ENCODE measurements at places on chromosomes 5 and 9.
A peak's percentile ranks its signal among the peaks of the same experiment; 100 is the strongest.

DNA sequence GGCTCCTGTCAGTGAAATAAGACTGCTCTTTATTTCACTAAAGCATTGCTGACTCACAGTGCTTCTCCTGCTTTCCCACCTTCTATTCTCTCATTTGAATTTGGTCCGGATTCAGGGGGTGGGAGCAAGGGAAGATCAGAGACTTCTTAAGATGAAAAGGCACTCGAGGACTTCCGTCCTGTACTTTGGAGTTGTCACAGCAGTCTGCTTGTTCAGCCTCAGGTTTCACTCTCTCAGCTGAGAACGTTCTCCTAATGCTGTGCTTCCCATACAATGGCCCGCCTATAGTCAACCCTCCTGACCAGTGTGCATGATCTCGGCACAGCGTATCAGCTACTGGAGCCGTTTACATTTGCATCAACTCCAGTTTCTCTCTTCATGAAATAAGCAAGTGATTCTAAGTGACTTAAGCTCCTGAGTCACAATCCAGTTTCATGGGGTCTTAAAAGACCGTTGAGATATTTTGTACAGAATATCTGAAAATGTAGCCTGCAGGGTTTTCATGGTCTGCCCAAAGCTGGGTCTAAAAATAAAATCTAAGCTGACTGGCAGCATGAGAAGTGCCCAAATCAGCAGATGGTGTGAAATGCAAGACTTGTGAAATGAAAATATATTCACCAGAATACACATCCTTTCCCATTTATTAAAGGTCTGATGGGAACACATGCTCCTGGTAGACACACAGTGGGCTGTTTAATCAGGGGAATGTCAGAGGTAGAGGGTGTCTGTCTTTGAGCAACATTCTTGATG lies 145.0 kb downstream of the ADCY2 start:
- no peak for DNase-seq

DNA sequence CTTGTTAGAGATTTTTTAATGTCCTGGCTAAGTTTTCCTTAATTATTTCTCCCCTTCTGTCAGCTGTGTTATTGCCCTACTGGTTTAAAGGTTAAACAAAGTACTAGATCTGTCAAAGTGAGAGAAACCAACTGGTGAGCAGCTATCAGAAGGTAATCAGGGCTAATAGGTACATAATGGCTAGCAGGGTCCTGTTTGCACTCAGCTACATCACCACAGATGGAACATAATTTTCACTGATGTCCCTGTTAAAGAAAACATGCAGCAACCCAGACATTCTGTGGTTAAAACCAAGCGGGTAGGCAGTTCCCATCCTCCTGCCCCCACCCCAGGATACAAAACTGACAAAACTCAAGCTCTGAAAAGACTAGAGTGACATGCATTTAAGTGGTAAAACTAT lies 473.9 kb downstream of the NR2F1-AS1 start:
- DNase-seq, result no peak

DNA sequence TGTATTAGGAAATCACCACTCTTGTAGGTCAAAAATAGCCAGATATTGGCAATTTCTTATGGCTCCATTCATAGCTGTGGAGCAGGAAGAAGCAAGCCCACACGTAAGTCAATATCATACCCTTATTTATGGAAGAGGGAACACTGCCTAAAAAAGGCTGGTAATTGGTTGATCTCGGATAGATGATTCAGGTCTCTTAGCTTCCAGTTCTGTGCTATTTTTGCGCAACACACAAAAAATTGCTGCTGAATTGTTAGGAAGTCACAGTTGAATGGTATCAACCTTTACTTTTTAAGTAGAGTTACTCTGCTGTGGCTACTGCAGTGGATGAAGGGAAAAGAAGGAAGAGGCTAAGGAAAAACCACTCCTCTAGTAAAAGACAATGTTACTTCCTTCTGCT lies 168.8 kb downstream of the ARHGAP26 start:
- no peak for DNase-seq

DNA sequence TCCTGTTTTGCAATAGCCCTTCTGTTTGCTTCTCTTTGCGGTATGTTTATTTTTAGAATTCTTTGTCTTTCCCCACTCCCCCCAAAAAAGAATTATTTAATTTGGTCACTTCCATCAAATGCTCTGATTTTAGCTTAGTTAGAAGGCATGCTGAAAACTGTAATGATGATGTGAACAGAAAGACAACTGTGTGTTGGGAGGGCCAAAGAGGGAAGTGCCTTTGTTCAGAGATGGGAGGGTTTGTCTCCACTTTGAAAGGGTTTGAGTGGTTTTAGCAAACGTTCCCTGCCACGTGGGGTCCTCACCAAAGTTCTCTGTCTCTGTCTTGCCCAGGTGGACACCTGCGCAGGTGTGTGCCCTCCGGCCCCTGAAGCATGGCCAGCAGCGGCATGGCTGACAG lies 41.9 kb downstream of the SYK start:
- no peak for DNase-seq

- no peak for DNase-seq
Observed at GRCh38 chr5:107294211-107294550, 376.6 kb downstream of the EFNA5 start.

DNA sequence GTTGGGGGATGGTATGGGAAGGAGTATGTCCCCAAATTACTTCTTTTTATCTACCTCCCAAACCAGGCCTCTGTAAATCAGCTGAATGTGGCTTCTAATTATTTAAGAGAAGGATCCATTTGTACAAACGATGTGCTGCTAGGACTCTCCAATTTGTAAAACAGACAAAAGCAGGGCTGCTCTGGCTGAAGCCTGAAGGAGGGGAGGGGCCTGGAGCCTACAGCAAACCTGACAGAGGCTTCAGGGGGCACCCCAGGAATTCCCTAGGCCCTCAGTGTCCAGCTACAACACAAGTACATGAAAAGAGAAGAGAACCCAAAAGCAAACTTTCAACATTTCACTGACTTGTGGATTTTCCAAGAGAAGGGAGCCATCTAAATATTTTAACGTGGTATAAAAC lies 939.4 kb upstream of the DMAC1 start:
- no peak for DNase-seq

GRCh38 chr5:132491368-132492364 lies 1.1 kb upstream of the IRF1 start:
- DNase-seq, result no peak

DNA sequence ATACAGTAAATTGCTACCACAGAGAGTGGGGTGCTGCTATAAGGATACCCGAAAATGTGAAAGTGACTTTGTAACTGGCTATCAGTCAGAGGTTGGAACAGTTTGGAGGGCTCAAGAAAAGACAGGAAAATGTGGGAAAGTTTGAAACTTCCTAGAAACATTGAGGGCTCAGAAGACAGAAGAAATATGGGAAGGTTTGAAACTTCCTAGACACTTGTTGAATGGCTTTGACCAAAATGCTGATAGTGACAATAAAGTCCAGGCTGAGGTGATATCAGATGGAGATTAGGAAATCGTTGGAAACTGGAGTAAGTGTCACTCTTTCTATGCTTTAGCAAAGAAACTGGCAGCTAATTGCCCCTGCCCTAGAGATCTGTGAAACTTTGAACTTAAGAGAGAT lies 1158.6 kb upstream of the CDH6 start:
- no peak for DNase-seq

DNA sequence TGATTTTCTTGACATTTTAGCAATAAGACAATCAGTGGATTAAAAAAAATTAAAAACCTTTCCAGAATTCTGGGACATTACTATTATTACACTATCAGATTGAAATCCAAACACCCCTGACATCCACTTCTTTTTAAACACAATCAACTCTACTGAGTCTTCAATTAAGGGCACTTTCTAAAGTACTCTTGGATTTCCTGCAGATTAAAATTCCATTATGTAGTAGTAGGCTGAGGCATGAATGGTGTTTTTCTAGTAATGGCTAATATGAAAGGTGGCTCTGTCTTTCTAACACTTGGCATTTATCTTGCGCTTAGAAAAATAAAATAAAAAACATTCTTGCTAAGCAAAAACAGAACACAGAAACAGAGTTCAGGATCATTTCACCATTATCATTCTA lies 107.8 kb downstream of the OXCT1 start:
- DNase-seq, result no peak

DNA sequence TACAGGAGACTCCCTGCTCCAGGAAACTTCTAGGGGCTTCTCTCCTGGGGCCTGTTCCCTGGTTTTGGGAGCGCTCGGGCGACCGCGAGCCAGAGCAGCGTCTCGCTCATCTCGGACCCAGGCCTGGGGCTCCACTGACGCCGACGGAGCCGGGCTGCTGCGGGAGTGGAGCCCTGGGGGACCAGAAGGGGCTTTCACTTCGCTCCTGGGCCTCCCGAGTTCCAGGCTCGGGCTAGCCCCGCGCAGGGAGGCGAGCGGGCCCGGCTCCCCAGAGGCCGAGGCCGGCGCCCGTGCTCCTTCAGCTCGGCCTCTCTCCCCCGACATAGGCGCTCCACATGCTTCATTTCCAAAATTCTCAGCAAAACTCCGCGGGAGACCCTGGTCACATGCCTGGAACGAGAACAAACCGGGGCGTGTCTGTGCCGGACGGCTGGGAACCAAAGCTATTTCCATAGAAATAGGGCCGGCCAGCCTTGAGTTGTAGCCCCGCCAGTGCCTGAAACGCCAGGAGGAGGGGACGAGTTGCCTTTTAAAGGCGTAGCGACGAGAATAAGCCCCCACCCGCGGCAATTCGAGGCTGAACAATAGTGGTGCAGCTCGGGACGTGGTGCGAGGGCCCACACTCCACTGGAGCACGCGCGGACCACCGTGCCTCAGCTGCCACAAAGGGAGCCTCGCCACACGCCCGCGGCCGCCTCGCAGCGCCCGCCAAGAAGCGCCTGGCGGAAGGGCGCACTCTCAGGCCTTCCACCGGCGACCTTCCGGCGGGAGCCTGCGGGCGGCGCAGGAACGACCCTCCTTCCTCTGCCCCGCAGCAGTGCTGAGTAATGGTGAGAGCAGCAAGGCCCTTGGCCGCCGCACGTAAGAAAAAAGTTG lies 1.1 kb upstream of the G3BP1 start:
- peak; percentile 59 for DNase-seq

GRCh38 chr5:3214838-3215374 lies 380.7 kb upstream of the IRX1 start:
- DNase-seq, result no peak

DNA sequence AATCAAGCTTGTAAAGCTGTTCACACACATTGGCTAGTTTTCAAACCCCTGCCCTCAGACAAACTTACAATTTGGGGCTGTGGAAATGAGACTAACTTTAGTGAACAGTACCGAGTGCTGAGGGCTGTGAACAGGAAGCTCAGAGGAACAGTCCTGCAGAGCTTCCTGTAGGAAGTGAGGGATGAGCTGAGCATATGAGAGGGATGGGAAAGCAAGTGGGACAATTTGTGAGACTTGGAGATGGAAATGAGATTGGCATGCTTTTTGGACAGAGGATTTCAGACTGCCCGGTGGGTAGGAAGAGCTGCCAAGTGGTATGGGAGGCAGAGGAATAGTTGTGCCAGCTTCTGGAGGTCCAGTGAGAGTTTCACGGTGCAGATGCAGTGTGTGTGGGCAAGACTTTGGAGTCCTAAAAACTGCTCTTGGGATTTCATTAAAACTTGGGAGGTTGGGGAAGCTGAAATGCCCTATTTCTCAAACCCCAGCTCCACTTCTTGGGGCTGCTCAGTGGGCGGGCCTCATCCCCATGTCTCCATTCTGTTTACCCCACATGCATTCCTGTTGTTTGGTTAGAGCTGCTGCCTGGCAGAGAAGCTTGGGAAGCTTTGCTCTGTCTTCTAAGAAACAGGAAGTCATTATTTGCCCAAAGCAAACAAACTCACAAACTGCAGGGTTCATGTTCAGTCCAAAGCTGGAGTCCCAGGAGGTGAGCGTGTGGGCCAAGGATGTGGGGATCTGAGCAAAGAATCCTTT lies 267.5 kb downstream of the ZSWIM6 start:
- DNase-seq, result no peak

DNA sequence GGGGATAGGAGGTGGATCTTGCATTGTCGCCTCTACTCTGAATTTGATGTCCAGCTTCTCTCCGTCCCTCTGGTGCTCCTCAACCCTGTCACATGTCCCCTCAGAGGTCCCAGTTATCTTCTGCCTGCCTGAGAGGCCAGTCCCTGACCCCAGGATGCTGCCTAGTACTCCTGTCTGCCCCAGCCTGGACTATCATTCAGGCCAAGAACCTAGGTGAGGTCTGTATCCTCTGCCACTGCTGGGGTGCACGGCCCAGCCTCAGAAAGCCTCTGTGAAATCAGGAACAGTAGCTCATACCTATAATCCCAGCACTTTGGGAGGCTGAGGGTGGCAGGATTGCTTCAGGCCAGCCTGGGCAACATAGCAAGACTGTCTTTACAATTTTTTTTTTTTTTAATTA lies 8.6 kb downstream of the SPINK4 start:
- no peak for DNase-seq

DNA sequence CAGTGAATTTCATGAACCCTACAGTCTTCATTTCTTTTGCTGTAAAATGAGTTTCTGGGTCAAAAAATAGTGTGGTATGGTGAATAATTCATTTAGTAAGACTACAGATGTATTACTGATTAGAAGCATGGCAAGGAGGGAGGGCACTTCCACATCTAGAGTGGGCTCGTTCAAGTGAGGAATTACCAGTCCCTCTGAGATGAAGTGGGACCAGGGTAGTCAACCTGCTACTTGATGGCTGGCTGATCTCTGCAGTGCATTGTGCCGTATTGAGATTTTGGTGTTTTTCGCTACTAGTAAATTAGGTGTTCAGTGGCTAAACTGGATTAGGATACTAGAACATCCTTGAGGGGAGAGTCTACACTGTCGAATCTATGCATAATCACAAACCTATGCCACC lies 10.8 kb downstream of the CDC37L1 start:
- DNase-seq, result no peak
